ENCODE measurements at places on chromosomes 6 and 20.

- DNase-seq: peak; percentile 3
These were observed 45.6 kb downstream of the TGM2 start for GRCh38 chr20:38119446-38119845.

DNA sequence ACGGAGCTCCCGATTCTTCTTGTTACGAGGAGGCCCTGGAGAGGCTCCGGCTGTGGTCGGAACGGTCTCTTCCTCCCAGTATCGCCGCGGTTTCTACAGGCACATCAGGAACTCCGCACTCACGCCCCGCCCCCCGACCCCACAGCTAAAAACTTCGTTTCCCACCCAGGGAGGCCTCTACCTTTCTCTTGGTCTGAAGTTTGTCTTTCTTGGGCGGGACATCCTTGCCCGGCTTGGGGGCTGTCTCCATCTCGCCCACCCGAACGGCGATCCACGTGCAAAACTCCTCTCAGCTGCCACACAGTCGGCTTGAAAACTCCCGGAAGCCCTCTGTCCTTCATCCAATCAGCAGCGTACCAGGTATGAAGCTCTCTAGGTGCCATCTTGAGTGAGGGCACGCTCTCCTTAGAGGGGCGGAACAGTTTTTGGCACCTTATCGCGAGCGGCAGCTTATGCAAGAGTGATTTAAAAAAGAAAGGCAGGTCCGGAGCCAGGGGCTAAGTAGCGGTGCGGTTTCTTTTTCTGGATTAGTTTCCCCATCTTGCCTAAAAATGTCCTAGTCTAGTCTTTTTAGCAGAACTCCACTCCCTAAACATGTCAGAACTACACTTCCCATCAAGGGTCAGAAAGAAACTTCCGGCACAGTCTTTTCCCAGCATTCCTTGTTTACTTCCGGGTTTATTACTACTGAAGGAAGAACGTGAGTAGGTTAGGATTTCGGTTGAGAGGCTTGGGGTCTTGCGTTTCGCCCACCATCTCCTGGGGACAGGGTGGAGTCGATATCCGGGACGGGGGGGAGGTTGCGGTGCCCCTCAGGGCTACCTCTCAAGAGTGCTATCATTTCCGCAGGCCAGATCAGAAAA is at the start of the genes PFDN6 and WDR46:
Gene PFDN6, plus strand, starts transcription at position 681 of the 863 bp plus-strand sequence. CDS start 256 bp downstream, outside the sequence.
Gene WDR46, minus strand, starts transcription at position 319 of the 863 bp plus-strand sequence. Its CDS starts 69 bp downstream, at position 250.
- DNase-seq: peak; percentile 90

DNA sequence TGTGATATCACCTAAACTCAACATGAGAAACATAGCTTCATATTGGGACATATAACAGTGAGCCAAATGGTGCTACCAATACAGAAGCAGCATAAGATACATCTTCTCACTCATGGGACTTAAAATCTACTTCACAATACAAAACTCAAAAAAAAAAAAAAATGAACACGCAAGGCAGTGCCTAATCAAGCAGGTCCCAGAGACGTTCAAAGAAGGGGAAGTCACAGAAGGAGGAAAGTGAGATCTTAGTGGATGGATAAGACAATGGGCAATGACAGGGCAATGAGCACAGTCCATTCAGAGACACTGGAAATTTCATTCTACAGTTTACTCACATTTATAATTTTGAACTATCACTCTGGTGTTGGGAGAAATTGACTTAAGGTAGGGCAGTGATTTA is 88.3 kb downstream of the FAM50B start:
- no peak for DNase-seq

DNA sequence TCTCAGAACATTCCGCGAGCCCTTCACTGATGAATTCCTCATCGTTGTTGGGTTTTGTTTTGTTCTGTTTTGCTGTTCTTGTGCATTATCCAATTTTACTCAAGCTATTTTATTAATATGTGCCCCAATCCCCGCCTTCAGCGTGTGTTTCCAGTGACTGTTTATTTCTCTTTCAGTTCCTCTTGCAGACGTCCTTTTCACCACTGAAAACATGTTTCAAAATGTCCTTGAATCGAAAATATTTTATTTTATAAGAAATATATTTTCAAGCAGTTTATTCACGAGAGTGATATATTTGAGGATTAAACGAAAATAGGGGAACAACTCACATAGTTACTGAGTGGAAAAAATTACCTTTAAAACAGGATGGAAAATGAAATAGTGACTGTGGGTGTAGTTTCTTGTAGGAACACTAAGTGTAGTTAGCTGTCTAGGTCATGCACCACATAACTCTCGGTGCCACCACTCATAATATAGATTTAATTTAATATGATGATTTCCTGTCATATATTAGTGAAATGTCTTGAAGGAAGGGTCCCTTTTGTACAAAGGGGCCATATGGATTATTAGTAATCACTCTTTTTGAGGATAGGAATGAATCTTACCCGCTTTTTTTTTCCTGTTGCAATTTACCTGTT is 45.3 kb upstream of the HDDC2 start:
- DNase-seq: no peak

- DNase-seq: no peak
These were observed 278.2 kb downstream of the NRN1 start for GRCh38 chr6:5728351-5729079.

GRCh38 chr6:34104186-34104585 is 41.7 kb downstream of the GRM4 start:
- DNase-seq: no peak

DNA sequence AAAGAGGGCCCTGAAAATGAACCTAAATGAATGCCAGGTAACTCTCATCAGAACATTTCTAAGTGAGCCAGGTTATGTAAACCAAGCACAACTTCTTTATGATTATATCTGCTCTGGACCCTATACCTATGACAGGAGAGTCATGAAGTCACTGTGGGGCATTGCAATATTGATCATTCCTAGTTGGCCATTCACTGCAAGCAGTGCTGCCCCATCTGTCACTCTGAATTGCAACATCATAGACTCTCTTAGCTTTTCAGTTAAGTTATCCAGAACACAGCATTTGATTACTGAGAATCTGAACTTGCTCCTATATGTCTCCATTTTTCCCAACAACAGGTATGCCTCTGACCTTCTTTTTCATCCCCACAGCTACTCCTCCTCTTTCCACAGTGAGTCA is 3.3 kb downstream of the COL21A1 start:
- DNase-seq: no peak

- no peak for DNase-seq
These were observed 22.6 kb upstream of the SIRPB2 start for GRCh38 chr20:1513801-1514200.

DNA sequence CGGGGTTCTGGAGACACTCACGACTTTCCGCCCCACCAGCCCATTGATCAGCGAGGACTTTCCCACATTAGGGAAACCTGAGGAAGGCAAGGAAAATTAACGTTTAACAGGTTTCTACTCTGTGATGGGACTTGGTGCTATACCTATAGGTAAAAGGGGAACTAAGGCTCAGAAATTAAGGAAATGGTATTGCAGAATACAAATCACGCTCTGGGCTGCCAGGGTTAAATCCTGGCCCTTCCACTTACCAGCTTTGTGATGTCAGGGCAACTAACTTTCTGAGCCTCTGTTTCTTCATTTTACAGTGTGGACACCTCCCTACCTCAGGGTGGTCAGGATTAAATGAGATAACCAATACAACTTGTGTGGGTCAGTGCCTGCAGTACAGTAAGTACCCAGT is 8.8 kb downstream of the GNL1 start:
- DNase-seq: no peak

Measured in activated CD4-positive, alpha-beta T cell treated with anti-CD3 and anti-CD28 coated beads, Interleukin-2, amount 10 ng/mL, durations not matched to agents 7 days and 5 days (primary cell).